Effector memory CD4-positive, alpha-beta T cell (primary cell): ENCODE measurements at places on chromosomes 1 and 21.

GRCh38 chr1:57468641-57469523, 45.0 kb upstream of the DAB1 start:
- no peak for DNase-seq

DNA sequence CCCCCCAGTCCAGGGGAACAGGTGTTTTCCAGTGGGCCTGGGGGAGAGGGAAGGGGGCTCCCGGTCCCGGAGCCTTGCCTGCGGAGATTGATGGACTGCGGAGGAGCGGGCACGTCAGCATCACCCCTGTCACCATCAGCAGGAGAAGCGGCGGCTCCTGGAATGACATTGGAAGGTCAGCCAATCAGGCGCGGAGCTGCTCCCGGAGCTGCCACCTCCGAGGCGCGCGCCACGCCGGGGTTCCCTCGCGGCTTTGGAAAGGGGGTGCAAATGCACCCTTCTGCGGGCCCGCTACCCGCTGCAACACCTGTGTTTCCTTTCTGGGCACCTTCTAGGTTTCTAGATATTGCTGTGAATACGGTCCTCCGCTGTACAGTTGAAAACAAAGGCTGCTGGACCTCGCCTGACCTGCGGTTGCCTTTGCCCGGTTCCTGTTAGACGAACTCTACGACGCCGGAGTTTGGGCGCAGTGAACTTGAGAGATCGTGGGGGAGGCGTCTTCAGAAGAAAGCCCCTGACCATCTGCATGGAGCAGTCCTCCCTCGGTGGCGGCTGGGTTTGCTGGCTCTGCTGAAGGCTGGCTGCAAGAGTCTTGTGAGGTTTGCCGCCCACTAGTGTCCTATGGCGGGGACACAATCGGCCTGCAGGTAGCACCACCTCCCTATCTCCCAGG, 5.3 kb downstream of the DSCAM start:
- no peak for DNase-seq

DNA sequence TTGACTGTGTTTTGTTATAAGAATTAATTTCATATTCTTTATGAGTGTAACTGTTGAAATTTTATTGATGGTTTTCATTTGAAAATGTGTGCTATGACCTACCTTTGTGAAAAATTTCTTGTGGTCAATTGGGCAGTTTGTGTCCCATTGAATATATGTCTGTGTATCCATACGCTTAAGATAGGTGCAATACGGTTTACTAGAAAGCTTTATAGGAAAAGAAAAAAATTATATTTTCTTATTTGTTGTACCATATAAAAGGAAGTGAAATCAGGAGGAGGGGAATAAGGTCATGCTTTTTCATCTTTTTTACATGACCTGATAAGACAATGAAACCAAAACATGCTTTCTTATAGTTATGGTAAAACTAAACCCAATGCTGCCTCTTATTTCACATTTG, 807.7 kb downstream of the USP25 start:
- DNase-seq: no peak

DNA sequence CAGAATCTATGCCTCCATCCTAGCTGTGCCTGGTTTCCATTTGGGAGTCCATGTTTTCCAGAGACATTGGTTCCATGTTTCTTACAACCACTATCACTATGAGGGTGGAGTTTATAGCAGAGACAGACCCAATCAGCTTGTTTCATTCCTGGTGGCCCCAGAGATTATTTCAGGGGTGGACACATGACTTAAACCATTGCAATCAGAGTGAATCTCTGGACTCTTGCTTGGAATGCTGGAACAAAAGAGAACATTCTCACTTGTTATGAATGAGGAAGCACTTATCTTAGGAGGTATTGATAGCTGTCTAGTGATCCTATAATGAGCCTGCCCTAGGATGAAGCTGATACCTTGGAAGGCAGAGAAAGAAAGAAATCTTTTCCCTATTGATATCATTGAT, 250.3 kb downstream of the ATG4C start:
- no peak for DNase-seq

- DNase-seq: no peak
Measured at GRCh38 chr1:15662477-15662876, 21.6 kb upstream of the PLEKHM2 start.

- no peak for DNase-seq
Measured at GRCh38 chr1:26305667-26306289, 658 bp downstream of the UBXN11 start.

DNA sequence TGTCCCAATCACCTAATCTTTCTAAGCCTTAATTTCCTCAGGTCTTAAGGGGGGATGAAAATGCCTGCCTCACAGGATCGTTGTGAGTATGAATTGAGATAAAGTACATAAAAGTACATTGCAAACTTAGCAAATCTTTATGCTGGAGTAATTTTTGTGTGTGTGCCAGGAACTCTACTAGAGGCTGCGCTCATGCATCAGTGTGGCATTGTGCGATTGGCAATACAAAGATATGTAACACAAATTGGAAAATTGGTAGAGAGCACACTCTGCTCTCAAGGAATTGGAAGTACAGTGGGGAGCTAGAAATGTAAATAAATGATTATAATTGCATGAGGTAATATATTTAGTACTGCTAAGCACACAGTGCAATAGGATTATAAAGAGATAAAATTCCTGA, 398.3 kb downstream of the DUSP10 start:
- DNase-seq: no peak

- DNase-seq: no peak
Measured at GRCh38 chr1:47679301-47679791, 241.5 kb downstream of the FOXD2 start.
